ENCODE measurements at places on chromosomes 1 and 21.

DNA sequence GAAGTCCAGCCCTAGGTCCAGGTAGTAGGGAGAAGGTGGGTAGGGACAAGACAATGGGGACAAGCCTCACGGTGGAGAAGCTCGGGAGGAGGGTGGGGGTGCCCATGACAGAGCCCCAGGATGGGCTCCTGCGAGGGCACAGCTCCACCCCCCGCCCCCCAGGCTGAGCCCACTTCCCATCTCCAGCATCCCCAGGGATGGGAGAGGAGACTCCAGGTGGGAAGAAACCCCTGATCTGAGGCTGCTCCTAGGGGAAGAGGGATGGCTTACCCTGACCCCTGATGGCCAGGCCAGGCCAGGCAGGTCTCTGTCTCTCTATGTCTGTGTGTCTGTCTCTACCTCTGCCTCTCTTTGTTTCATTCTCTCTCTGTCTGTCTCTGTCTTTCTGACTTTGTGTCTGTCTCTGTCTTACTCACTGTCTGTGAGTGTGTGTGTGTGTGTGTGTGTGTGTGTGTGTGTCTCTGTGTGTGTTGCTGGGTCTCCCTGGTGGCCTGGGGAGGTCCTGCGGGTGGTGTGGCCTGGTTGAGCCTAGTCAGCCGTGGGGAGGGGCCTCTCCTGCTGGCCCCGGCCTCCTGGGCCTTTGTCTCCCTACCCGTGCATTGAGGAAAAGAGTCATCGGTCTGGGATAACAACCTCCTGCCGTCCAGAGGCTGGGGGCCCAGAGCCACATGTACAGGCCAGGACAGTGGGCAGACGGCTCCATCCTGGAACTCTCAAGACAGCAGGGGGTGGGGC lies 45.7 kb downstream of the WNT9A start:
- peak; percentile 11 for DNase-seq

GRCh38 chr1:26960625-26960966 lies 328 bp upstream of the KDF1 start:
- no peak for DNase-seq

DNA sequence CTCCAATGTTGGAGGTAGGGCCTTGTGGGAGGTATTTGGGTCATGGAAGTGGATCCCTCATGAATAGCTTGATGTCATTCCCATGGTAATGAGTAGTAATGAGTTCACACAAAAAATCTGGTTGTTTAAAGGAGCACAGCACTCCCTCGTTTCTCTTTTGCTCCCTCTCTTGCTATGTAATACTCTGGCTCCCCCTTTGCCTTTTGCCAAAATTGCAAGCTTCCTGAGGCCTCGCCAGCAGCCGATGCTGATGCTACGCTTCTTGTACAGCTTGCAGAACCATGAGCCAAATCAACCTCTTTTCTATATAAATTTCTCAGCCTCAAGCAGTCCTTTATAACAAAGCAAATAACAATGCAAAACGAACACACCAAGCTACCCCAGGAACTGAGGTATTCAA lies 80.9 kb downstream of the LHX9 start:
- DNase-seq = no peak

- DNase-seq = peak; percentile 24
Observed at GRCh38 chr1:96845464-96845863, 123.9 kb downstream of the PTBP2 start.

- DNase-seq = no peak
Observed at GRCh38 chr1:240970253-240970652, 358.3 kb upstream of the GREM2 start.

DNA sequence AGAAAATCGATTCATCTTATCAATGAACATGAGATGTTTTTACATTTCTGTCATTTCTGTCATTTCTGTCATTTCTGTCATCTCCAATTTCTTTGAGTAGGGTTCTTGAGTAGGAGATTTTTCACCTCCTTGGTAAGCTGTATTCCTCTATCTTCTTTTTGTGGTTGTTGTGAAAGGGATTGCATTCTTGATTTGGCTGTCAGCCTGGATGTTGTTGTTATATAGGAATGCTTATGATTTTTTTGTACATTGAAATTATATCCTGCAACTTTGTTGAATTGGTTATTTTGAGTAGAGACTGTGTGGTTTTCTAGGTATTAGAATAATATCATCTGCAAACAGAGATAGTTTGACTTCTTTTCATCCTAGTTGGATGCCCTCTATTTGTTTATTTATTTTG lies 1233.7 kb downstream of the PLA2G4A start:
- DNase-seq = no peak

- no peak for DNase-seq
Observed at GRCh38 chr21:26836528-26836927, 8.7 kb downstream of the ADAMTS1 start.

- no peak for DNase-seq
Observed at GRCh38 chr21:44356636-44357035, 3.2 kb downstream of the TRPM2 start.

- DNase-seq = no peak
Observed at GRCh38 chr1:24535778-24536177, 20.1 kb upstream of the NCMAP start.

GRCh38 chr1:86155807-86156565 lies 586 bp downstream of the COL24A1 start:
- DNase-seq = peak; percentile 29

- DNase-seq = no peak
Observed at GRCh38 chr1:213987422-213987926, 299 bp upstream of the PROX1 start.

All from myocyte (in vitro differentiated cells).